Lower lobe of right lung (tissue), 2 donors: ENCODE measurements at places on chromosomes 1 and 21. TPM values are rescaled to one million over a fixed set of nuclear protein-coding genes. Genes with fewer than 3 reads are reported as not detected.

GRCh38 chr1:231026576-231026975 is 13.5 kb downstream of the FAM89A start:
- no peak for DNase-seq

GRCh38 chr1:206685769-206686477 is 1.2 kb downstream of the MAPKAPK2 start:
- DNase-seq = peak; percentile 77

PM20D1 gene
- total RNA-seq = 0.30 TPM

RNF220 gene
- 72.5 TPM for total RNA-seq
